ENCODE measurements at places on chromosomes 5 and 9.

GRCh38 chr9:22119522-22120158 is 110.5 kb upstream of the CDKN2B start:
- DNase-seq: no peak

DNA sequence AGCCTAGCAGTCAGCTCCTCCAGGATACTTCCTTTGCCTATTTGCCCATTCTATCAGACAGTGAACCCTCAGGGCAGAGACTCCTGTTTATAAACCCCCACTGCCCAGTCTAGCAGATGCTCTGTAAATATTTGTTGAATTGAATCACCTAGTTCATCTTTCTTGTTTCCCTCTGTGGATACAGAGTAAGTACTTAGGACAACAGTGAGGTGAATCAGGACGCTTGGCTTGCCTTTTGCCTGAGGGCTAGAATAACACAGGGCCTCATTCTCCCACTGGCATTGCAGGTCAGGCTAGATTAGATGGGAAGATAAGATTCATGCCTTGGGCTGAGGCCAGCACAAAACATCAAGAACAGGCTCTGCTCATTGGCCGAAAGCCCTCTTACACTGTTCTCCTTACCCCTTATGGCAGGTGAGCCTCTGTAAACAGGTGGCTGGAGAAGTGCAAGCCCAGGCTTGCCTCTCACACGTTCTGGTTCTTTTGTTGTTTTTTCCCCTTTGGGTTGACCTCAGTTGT is 22.2 kb downstream of the TNFSF8 start:
- no peak for DNase-seq

DNA sequence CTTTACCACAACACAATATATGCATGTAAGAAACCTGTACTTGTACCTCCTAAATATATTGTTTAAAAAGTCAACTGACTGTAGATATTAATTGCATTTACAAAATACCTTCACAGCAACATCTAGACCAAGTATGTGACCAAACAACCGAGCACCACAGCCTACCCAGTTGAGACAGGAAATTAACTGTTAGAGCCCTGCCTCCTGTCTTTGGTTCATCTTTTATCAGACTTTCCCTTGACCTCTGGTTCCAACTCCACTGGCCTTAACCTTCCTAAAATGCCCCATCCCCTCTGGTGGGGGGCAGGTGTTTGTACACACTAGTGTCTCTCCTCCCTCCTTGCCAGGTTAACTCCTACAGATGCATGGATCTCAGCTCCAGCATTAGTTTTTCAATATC is 155.0 kb upstream of the PANK3 start:
- DNase-seq: no peak

DNA sequence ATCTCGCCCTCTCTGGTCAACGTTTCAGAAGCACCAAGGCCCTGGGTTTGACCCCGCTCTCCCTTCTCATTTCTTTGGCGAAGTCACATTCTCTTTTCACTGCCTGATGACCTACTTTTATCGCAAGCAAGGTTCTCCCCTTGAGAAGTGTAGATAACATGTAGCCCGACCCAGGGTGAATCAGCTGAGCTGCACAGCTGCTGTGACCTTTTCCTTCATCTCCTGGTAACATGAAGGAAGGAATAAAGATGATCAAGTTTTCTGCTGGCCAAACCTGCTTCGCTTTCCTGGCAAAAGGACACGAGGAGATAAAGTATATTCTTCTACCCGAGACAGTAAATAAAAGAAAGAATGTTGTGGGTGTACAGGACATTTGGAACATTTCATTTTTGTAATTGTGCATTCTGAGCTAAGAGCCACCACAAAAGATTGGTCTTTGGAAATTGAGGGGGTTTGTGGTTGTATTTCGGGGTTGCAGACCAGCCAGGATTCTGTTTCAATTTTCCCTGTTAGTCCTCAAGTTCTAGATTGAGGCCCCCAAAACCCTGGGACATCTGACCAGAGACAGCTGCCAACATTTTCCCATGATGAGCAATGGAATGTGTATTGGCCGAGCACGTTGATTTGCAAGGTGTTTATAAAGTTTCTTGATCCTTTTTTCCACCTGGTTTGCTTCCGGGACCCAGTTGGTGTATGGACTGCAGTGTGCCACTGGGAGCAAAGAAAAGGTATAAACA is 155.1 kb upstream of the ZNF462 start:
- no peak for DNase-seq

- no peak for DNase-seq
Measured at GRCh38 chr9:33112094-33112493, 35.6 kb upstream of the SMU1 start.

GRCh38 chr5:139342423-139342723 is 719 bp downstream of the PAIP2 start:
- DNase-seq: no peak

- no peak for DNase-seq
Measured at GRCh38 chr5:148972396-148972795, 90.5 kb downstream of the SH3TC2 start.

DNA sequence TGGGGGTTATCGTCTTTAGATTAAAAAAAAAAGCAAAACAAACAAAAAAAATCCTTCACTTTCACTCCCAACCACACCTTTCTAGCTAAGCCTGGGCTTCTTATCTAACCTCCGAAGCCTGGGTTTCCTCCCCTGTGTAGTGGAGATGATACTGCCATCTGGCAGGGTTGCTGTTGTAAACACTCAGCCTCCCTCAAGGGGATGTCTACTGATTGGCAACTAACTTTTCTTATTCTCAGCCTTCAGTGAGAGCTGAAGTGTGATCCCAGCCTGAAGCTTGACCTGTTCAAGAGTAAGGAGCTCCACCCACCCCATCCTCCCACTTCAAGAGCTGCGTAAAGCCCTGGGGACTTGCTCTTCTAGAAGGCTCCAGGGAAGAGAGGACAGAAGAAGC is 21.5 kb upstream of the WWC1 start:
- DNase-seq: no peak

GRCh38 chr5:39394946-39395345 is 29.8 kb downstream of the DAB2 start:
- peak; percentile 97 for DNase-seq

DNA sequence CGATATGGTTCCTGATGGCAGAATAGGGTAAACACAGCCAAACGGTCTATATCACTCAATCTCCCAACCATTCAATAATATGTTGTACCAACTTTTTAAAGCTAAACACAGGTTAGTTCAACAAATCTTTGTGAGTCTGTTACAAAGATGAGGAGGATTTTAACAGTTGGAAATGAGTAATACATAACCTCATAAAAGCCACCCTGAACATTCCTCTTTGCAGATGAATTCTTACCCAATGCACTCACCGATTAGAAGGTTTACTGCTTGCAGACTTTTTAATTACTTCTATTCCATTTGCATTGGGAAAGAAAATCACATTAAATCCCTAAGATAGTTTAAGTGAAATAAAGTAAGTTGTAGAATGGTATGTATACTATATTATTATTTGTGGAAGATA is 23.3 kb upstream of the TRMT10B start:
- DNase-seq: no peak

DNA sequence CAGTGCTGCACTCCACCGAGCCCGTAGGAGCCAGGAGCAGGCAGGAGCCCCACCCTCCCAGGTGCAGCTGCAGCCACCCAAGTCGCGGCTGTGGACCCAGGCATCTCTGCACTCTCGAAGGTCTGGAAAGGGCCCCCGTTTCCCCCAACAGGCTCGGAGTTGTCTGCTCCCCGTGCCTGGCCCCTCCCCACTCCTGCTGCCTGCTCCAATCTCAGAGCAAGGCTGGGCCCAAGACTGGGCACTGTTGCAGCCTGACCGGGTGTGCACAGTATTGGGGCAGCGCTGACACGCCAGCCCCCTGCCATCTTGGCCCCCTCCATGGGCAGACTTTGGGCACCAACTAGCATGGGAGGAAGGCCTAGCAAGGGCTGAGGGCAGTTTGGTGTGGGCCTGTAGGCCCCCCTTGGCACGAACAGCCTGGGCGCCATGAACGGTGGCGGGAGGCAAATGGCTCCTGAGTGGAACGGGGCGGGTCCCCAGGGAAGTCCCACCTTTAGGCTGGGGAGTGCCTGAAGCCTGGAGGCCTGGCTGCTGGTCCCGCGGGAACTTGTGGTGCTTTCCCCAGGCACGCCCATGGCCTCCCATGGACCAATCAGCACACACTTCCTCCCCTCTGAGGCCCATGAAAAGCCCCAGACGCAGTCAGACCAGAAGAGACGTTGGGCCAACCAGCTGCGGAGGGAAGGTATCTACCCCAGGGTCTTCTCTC is 60.4 kb downstream of the PSAT1 start:
- no peak for DNase-seq

DNA sequence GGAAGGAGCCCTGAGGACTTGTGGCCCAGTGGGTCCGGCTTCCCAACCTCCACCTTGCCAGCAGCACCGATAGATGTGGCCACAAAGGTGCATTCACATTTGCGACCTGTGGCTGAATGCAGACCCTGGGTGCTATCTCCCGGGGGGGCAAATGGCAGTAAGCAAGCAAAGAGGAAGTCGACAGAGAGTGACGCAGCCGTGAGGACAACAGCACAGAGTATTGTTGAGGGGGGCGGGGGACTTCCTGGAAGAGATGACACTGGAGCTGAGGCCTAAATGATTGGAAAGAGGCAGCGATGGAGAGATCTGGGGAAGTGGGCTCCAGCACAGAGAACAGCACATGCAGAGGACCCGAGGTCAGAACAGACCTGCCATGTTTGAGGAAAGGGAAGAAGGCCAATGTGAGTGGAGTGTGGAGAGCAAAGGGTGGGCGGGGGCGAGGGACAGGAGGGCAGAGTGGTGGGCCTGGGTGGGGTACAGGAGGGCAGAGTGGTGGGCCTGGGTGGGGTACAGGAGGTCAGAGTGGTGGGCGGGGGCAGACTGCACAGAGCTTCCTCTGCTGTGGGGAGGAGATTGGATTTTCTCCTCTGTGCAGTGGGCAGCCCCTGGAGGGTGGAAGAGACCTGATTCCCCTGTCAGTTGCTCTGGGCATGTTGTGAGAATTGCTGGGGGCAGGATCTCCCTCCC is 42.6 kb downstream of the ADAMTS2 start:
- no peak for DNase-seq

DNA sequence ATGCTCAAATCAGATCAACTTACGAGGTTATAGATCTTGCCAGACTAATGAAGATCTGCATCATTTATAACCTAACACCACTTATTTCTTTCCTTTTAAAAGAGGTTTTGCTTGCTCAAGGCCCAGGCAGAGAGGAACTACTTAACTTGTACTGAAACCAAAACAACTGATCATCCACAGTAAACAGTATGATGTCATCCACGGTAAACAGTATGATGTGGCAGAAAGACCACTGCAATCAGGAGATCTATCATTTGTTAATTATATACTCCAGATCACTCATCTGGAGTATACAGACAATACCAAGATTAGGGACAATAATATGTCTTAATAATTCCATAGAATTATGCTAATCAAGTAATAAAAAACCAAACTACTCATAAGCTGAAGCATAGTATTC is 116.8 kb downstream of the ADAMTS6 start:
- DNase-seq: no peak

DNA sequence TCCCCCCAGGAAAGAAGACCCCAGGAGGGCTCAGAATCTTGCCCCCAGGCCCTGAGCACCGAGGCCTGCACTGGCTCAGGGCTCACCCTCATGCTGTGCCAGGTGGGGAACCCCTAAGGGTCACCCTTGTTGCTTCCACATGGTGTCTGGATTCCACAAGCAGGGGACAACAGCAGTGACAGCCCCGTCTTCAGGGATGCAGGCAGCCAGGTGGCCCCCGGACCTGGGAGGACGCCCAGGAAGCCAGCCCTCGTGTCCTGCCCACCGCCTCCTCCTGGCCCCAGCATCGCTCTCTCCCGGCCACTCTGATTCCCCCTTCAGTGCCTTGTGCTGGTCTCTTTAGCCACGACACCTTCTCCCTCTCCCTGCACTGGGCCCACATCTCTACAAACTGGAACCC is 60.0 kb upstream of the SARDH start:
- no peak for DNase-seq

DNA sequence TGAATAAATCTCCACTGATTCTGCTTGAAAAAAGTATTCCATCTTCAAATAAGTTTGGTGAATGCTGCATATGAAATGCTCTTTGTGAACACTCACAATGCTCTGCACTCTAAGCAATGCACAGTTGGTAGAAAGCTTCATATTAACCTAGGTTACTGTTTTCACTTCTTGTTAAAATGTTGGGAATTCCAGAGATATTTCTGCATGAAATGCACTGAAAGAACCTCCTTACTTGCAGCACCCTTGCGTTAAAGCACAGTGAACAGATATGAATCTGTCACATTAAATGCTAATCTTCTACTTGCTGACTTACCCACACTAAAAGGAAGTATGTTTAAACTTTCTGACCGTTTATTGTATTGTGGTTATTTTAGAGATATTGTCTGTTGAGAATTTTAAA is 584.1 kb upstream of the NUDT12 start:
- peak; percentile 8 for DNase-seq

DNA sequence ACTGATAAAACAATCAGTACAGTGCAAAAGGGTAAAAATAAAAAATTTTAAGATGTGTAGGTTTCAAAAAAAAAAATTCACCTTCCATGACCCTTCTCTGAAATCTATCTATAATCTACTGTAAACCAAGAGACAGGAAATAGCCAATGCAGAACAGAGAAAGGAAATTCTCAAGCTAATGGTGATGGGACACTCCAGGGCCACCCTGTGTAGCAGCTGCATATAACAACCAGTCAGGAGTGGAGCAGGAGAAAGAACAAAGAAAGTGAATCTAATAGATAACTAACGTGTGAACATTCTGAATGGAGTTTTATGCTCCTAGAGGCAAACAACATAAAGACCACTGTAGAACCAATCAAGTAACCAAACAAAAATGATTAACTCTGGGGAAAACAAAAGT is 16.6 kb downstream of the SPTLC1 start:
- no peak for DNase-seq

GRCh38 chr5:16143361-16144049 is 36.1 kb downstream of the MARCHF11 start:
- no peak for DNase-seq

GRCh38 chr5:1788828-1789227 is 10.8 kb downstream of the MRPL36 start:
- no peak for DNase-seq

DNA sequence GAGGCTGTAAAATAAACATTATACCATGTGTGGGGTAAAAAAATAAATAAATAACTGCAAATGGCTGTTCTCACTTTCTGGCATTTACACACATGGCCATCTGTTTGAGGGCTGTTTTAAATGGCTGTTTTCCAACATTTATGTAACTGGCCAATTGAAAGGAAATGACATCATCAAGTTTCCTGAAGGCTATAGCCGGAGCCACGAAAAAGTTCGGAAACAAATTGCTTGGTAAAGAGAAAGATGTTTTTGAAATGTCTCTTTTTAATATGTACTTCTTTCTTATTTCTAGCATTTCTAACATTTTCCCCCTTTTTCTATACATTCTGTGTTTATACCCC is 95.4 kb upstream of the DAB2 start:
- DNase-seq: peak; percentile 43
